ENCODE measurements at places on chromosomes 11 and 22.

DNA sequence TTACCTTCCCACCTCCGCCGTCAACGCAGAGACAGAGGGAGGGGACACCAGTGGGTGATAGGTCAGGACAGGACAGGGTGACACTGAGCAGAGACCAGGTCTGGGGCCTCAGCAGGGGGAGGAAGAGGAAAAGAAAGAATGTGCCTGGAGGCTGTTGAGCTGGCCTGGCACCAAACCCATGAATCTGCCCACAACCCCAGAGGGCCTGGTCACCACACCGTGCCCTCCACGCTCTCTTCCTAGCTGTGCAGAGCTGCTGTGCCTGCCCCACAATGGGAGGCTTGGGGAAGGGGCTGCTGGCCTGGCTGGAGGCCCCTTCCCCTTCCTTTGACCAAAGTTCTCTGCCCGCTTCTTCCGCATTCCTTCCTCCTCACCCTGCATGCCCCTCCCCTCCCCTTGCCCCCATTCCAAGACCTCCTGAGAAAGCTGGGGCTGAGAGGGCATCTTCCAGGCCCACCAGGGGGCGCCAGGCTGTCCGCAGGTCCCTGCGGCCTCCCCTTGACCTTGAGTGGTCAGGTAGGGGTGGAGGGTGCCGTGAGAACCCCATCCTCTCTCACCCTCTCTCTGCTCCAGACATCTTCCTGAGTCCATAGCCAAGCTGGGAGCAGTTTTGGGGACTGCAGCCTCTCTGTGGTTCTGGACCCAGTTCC lies 11.0 kb upstream of the CACNA1I start:
- no peak for DNase-seq

DNA sequence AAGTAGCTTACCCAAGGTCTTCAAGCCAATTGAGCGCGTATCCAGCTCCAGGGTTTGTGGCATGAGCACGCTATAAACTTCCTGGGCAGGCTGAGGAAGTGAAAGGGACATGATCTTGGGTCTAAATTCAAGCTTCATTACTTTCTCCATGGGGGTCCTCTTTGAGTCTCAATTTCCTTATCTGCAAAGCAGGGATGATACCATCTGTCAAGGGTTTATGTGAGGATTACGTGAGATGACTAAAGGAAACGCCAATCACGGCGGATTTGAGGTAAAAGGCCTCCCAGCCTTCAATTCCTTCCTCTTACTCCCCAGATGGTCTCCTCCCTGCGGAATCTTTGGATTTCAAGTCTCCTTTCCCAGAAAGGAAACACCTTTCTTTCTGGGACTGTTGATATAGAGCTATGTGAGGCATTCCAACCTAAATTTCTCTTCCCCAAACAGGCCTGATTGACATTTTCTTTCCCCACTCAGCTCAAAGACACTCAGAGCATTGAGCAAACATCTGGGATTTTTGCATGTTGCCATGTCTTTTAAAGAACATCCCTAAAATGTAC lies 474.4 kb downstream of the INSC start:
- DNase-seq, result no peak

- no peak for DNase-seq
Measured at GRCh38 chr11:15586741-15587473, 472.2 kb downstream of the INSC start.

DNA sequence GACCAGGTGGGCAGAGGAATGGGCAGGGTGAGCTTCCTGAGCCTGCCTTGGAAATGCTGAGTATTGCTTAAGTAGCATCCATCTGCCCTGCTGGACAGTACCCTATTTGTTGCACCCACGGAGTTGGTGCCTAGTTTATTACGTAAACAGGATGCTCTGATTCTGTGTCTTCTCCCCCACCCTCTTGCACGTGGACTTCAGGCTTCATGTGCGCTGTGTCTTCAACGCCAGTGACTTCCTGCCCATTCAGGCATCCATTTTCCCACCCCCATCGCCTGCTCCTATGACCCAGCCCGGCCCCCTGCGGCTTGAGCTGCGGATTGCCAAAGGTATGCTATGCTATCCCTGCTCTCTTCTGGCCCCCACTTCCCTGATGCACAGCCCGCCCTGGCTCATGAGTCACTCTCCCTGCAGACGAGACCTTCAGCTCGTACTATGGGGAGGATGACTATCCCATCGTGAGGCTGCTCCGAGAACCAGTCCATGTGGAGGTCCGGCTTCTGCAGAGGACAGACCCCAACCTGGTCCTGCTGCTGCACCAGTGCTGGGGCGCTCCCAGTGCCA lies 5.7 kb downstream of the ZP1 start:
- no peak for DNase-seq

DNA sequence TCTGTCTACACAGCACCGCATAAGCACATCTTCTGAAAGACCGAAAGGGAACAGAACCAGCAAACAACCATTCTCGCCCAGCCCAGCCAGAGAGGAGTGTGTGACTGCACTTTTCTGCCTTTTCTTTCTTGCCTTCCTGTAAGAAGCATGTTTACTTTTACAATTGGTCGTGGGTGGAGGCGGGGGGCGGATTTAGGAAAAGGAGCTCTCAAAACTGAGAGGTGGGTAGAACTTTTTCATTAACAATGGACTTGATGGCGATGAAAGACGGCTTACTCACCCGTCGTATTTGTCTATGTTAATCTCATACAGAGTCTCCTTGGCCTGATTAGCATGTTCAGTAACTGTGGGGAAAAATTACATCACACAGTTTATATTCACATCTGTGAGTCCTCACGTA lies 27.2 kb downstream of the CERK start:
- DNase-seq, result no peak

GRCh38 chr11:72411623-72412419 lies 22.5 kb downstream of the CLPB start:
- no peak for DNase-seq

DNA sequence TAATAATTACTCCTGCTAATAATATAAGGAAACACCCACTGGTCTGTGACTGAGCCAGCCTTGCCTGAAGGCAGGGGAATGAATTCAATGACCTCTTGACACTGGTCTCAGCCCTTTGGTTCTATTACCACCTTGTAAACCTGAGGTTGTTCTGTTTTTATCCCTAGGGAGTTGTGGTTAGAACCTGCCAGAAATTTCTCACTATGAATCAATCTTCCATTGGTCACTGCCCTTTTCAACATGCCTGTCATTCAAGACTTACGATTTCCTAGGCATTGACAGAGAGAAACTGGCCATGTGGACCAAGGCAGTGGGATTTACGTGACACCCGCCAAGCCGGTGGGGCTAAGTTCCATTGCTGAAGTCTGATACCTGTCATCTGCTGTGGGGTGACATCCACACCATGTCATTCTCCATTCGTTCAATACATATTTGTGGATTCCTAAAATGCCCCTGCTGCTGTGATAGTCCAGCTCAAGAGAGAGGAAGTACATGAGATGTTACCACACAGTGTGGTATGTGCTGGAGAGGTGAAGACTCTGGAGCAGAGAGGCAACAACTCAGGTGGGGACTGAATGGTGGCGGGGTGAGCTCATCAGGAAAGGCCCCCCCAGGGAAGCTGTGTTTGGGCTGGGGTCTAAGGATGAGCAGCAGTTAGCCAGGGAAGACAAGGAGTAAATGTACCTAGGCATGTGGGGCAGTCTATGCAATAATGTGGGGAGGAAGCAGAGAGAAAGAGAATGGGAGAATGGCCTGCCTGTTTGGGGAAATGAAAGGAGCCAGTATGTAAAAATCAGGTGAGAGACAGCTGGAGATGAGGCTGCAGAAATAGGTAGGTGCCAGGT lies 15.2 kb upstream of the EHF start:
- DNase-seq, result no peak
